ENCODE measurements at places on chromosomes 1 and 21. TPM values are rescaled to one million over a fixed set of nuclear protein-coding genes. Genes with fewer than 3 reads are reported as not detected.
A peak's percentile ranks its signal among the peaks of the same experiment; 100 is the strongest.

B3GALT5 gene
- total RNA-seq, result 0.73 TPM

DNA sequence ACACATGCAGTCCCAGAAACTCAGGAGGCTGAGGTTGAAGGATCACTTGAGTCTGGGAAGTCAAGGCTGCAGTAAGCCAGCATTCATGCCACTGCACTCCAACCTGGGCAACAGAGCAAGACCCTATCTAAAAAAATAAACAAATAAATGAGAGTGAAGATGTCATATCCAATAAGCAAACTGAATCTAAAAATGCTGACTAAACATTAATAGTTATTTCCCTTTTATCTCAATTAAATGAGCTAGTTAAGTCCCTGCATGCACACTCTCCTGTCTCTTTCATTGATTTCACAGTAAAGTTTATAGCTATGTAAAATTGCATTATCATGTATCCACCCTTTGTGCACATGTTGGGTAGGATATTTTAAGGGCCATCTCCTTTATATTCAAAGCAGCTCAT lies 81.1 kb upstream of the L1TD1 start:
- no peak for DNase-seq

- no peak for DNase-seq
Measured at GRCh38 chr1:111908011-111908621, 81.4 kb downstream of the KCND3 start.

- DNase-seq, result no peak
Measured at GRCh38 chr1:22286491-22286890, 143.6 kb upstream of the WNT4 start.

DNA sequence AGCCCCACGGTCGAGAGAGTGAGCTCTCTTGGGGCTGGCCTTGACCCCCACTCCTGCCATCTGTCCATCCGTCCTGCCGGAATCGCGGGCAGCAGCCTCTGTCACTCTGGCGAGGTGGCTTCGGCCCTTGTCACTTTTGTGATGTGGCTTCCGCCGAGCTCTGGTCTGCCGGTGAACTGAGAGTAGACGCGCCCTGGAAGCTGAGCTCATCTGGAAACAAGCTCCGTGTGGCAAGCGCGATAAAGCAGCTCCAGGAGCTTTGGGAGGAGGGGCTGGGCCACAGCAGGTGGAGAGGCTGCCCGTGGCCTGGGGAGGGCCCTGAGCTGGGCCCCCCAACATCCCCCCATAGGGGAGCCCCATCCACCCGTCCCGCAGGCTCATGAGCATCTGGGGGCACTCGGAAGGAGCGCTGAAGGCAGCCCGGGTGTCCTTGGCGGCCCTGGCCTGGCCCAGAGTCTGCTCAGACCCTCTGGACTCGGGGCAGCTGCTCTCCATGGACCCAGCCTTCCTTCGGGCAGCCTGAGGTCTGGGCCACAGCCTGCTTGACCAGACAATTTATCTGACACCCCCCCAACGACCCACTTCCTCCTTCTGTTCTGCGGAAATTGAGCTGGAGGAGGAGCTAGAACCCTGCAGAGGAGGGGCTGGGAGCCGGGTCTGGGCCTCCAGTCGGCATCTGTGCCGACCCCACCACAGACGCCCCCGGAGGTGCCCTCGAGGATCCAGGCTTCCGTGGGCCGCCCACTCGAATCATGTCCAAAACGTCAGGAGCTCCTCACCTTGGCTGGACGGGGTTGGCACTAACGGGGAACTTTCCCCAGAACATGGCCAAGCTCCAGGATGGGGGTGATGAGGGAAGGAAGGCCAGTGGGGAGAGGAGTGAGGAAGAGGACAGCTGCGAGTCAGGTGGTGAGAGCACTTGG lies 59.1 kb downstream of the SLC19A1 start:
- peak; percentile 6 for DNase-seq

- DNase-seq, result no peak
Measured at GRCh38 chr1:198805498-198806151, 166.8 kb downstream of the PTPRC start.

Measured in myocyte (in vitro differentiated cells).